ENCODE measurements at places on chromosomes 3 and 15.
A peak's percentile ranks its signal among the peaks of the same experiment; 100 is the strongest.

DNA sequence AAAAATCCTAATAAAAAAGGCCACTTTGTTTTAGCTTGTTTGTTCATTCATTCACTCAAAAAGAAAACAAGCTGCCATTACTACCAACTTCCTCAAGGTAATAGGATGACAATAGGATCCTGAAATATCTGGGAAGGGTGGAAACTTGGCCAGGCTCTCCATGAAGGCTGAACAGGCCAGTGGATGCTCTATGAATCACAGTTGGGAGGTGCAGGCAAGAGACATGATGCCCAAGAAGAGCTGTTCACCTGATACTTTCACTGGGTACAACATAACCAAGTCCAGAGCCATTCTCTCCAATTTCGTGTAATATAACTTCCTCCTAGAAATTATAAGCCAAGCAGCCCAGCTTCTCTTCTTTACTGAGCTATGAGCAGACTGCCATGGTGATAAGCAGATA lies 37.3 kb downstream of the NMNAT3 start:
- DNase-seq = no peak

DNA sequence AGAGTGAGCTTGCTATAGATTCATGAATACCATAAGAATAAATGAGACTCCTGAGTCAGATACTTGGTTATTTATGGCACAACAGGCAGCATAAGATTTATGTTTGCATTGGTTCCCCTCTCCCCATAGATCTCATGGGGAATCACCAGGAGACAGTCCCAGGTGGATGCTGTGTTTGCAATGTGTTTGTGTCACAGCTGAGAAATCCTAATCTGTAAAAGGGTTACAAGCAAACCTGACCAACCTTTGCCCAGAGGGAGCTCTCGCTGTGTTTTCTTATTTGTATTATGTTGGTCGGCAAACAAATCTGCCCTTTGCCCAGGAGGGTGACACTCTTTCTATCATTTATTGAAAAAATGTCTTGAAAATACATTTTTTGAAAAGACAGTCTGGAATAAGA lies 236.2 kb downstream of the ZPLD1 start:
- DNase-seq = no peak

GRCh38 chr15:95994418-95994817 lies 336.1 kb upstream of the NR2F2 start:
- DNase-seq = no peak

DNA sequence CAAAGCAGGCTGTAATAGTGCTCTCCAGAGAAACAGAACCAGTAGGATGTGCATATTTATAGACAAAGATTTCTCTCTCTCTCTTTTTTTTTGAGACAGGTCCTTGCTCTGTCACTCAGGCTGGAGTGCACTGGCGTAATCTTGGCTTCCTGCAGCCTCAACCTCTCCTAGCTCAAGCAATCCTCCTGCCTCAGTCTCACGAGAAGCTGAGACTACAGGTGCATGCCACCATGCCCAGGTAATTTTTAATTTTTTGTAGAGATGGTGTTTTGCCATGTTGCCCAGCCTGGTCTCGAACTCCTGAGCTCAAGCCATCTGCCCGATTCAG lies 67.1 kb upstream of the CHD2 start:
- no peak for DNase-seq

GRCh38 chr3:8962226-8962861 lies 928 bp downstream of the RAD18 start:
- no peak for DNase-seq

DNA sequence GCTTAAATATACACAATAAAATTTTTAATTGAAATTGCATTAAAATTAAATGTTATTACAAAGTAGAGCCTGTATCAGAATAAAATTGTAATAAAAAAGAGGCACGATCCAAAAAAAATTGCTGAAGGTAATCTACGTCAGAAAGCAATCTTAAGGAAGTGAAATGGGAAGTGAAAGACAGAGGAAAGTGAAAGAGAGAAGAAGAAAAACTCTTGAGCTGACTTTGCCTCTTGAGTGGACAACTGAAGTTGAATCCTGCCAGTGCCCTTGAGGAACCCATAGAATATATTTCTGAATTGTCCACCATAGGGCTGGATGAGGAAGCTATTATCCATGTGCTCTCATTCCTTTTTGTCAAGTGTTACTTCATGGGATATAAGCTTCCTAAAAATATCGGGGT lies 285.1 kb upstream of the STAC start:
- DNase-seq = no peak

DNA sequence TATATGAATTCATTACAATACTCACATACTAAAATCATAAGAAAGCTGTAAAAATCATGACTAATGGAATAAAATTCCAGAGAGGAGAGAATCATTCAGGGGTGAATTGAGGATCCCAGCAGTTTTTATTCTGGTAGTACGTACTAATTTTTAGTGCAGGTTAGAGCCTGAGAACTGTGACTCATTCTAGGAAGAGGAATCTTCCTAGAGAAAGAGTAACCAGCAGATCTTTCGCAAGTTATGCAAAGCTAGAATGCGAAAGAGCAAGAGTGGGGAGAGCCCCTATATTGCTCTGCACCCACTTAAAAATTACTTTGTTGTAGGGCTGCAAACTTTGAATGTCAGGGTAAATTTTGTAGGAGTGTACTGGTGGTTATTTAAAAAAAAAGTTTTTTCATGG lies 303.6 kb upstream of the ARPP21 start:
- DNase-seq = no peak

DNA sequence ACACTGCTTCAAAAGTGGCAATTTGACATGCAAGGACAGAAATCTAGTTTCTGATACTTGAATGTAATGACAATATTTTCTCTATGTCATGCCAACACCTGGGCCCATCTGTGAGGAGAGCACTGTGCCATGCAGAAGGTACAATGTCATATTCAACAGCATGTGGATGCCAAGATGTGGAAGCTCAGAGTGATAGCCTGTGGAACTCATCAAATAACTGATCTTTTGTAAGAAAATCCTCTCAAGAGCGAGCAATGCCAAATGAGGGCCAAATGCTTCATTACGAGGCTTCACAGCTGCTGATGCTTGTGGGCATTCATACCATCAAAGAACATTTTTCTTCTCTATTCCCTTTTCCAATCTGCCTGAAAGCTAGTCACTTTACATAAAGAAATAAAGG lies 95.1 kb downstream of the ROBO1 start:
- no peak for DNase-seq

DNA sequence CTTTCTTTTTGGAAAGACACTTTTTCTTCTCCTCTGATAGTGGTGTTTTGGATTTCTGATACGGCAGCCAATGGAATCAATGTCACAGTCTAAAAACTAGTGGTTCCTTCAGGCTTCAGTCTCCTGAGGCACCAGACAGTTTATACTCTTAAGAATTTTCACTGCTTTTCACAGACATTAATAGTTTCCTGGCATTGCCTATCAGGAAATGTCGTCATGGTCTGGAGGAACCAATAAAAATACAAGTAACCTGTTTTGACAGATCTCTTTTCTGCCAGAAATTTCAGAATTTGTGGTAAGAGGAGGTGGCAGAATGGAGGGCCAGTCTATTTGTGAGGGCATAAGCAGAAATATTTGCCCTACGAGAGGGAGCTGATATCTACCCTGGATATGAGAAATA lies 44.8 kb downstream of the FILIP1L start:
- no peak for DNase-seq

DNA sequence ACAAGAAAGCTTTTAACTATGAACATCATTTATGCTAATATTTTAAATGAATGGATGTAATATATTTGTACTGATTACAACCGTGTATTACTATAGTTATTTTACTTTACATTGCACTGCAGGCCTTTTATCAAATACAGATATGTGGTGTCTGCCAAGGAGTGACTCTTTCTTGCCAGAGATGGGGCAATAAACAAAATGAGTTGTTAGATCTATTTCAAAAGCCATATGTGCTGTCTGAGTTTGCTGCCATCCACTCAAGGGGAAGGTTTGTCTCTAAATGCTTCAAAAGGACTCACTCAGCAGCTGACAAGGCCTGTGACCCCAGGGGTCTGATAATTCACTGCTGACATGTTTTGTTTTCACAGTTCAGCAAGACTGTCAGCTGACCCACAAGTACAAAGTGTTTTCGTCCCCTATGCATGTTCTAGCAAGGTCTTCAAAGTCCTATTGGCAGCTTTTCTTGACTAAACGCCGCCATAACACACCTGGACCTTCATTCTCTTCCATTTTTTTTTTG lies 41.3 kb upstream of the ZBED2 start:
- no peak for DNase-seq

- no peak for DNase-seq
These were observed 53.7 kb downstream of the PCSK6 start for GRCh38 chr15:101435761-101436160.

GRCh38 chr15:100265641-100266035 lies 76.1 kb downstream of the ADAMTS17 start:
- DNase-seq = no peak

- DNase-seq = no peak
These were observed 11.3 kb downstream of the CORO2B start for GRCh38 chr15:68589783-68590710.

DNA sequence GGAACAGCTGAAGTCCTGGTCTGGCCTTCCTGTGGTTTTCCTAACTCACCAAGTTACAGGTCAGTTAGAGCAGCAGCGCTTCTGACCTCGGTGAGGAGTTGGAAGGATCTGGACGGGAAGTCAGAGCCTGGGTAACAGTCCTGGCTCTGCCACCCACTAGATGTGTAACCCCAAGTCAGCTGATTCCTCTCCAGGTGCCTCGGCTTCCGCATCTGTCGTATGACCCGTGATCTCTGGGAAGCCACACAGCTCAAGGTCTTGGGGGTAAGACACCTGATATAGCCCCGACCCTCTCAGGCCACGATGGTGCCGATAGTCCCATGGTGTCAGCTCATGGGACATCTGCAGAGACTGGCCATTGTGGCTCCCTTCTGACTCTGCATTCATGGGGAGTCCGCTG lies 8.3 kb upstream of the PIGZ start:
- no peak for DNase-seq

GRCh38 chr15:90234096-90234988 lies at the start of gene GDPGP1:
TSS of gene GDPGP1 (plus strand) at chr15:90234209. CDS start at chr15:90240909, 6,700 bp downstream.
- DNase-seq = peak; percentile 61

DNA sequence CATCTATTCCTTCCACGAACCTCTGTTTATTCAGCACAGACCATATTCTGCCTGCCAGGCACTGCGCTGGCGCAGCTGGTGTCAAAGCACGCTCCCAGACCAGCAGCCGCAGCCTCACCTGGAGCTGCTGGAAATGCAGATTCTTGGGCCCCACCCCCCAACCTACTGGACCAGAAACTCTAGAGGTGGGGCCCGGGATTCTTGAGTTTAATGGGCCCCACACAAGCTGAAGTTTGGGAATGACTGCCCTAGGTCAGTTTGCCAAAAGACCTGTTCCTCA lies 7.0 kb downstream of the CHST13 start:
- DNase-seq = no peak

DNA sequence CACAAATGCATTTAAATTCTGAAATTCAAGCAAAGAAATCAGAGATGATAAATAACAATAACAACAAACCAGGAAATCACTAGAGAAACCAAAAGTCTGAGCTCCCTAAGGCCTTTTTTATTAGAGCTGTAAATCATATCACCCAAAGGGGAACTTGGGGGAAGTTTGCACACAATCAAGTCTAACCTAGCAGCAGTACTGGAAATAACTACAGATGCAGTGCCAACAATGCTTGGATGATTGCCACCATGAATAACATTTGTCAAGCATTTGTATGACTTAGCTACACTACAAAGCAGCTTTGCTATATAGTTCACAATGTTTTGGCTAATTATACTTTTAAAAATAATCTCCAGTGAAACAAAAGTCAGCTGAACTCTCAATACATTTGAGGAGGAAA lies 27.8 kb downstream of the SHQ1 start:
- DNase-seq = no peak

DNA sequence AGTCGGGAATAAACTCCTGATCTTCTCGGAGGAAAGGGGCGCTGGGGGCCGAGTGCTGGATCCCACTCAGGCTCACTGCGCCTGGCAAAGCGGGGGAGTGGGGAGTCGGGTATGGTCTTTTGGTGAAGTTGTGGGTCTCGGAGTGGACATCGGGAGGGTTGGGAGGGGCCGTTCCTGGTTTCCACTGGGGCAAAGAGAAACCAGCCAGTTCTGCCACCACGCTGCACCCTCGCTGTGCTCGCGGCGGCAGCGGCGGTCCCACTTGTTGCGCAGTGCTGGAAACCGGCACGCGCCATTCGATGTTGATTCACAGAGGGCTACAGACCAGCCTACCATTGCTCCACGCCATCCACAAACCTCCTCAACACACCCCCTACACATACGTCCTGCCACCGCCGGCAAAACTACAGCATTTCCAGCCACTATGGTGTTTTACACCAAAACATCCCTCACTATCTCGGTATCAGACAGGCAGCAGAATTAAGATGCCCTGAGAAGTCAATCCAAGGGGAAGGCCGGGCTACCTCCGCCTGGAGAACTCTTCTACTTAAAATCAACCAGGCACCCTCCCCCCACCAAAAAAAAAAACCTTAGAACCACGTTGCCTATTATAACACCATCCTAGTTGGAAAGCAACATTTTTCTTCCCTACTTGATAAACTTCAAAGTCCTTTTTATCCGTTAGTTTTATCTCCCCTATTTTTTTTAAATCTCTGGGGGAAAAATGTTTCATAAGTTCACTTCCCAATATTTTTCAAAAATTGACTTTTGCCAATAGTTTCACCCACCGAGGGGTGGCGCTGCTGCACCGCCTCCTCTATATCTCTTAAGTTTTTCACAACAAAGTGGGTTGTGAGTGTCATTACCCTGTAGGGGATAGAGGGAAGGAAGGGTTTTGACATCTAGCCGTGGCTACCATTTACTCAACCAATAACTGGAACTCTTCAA lies 3.6 kb downstream of the BCL6 start:
- peak; percentile 20 for DNase-seq

DNA sequence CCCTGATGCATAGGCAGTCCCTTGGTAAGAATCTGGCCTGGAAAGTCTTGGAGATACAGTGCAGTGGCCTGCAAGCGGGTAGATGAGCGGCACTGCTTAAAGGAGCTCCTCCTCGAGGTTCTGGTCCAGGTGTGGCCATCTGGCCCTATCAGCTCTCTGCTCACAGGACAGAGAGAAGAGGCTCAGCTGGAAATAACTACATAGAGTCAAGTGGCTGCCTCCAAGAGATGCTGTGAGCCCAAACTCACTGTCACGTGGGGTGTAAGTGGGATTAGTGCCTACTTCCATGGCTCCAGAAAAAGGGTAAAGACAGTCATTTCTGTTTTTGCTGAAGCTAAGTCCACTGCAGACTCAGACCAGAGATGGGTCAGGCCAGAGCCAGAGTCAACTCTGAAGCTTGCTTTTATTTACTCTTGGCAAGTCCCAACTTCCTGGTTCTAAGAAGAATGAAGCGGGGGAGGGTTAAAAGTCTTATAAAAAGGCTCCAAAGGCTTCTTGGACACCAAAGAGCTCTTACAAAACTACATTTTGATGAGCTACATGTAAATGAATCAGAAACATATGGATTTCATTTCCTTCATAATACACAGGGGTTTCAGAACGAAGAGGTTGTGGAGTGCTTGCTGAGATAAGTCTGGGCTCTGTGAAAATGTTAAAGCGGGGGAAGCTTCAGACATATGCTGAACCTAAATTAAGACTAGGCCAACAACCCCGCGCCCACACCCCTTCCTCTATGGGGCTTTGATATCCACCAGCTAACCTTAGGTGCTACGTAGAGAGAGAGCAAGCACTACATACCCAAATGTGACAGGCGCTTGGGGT lies 77.1 kb downstream of the PDZRN3 start:
- no peak for DNase-seq

DNA sequence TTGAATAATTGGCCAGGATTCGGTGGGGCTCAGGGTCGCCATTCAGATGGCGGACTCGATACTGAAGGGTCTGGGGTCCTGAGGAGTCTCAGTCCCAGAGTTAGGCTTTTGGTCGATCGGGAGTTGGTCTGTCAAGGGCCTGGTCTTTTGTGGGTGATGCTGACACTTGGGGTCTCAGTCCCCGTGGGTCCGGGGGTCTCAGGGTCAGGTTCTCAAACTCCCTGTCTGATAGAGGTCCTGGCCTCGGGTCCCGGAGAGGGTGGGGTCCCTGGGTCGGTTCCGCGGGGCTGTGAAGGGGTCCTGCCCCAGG lies 467 bp downstream of the NCKIPSD start:
- DNase-seq = no peak
